ENCODE measurements at places on chromosomes 7 and 10. TPM values are rescaled to one million over a fixed set of nuclear protein-coding genes. Genes with fewer than 3 reads are reported as not detected.

- peak; percentile 70 for DNase-seq
Observed at GRCh38 chr7:149883452-149883861, 9.7 kb downstream of the ATP6V0E2 start.

DNA sequence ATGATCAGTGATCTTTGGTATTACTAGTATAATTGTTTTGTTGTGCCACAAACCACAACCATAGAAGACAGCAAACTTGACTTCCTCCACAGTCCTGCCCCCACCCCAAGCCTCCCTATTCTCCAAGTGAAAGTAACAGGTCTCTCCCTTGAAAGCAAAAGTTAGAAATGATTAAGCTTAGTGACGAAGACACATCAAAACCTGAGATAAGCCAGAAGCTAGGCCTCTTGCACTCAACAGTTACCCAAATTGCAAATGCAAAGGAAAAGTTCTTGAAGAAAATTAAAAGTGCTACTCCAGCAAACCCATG is 7.5 kb downstream of the SAR1A start:
- DNase-seq, result peak; percentile 83

DNA sequence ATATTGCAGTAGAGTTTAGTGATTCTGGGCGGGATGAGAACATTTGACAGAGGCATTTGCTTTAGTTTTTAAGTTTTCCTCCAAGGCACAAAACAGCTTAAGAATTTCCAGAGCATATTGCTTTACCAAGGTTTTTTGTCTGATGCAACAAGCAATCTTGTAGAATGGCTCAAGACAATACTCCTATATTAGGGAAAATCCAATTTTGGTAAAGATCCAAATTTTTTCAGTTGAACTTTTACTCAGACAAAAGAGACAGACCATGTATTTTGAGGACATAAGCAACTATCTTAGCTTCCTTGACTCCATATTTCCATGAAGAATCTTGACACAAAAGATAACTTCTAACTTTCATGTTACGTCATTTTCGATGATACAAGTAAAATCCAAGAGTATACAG is 92.3 kb upstream of the NANOS1 start:
- no peak for DNase-seq

- DNase-seq, result no peak
Observed at GRCh38 chr10:117554241-117554814, 11.8 kb downstream of the EMX2 start.

GRCh38 chr7:25845464-25845863 is 306.5 kb upstream of the NFE2L3 start:
- no peak for DNase-seq

DNA sequence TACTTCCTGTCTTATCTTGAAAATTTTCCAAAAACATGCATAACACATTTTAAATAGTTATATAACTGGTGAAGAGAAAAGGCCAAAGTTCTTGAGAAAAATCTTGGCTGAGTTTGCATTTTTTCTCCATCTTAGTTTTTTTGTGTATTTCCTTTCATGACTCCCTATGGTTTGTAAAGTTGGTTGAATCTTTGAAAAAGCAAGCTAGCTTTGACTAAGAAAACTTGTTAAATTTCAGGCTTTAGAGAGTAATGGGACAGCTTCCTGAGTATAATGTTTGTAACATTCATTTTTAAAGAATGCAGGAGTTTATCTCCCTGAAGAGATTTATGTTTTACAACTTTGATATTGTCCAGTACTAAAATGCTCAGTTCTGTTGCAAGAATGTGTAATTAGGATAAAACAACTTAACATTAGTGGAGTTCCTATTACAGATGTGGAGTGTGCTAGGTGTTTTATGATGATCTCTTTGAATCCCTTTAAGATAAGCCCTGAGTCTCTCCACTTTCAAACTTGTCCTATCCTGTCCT is 11.1 kb upstream of the HERPUD2 start:
- no peak for DNase-seq

The ITGB8 gene
- not detected for total RNA-seq

The CDHR3 gene
- total RNA-seq, result 2.7 TPM

The CLEC5A gene
- total RNA-seq, result not detected

Data from activated CD4-positive, alpha-beta T cell treated with anti-CD3 and anti-CD28 coated beads, Interleukin-2, amount 10 ng/mL, durations not matched to agents 7 days and 5 days (primary cell).